ENCODE measurements at places on chromosomes 1 and 21. TPM values are rescaled to one million over a fixed set of nuclear protein-coding genes. Genes with fewer than 3 reads are reported as not detected.

GRCh38 chr1:210239349-210240111, 6.9 kb downstream of the SERTAD4 start:
- DNase-seq, result peak; percentile 42

The SLAMF9 gene
- total RNA-seq, result not detected

- peak; percentile 62 for DNase-seq
Measured at GRCh38 chr1:168112673-168113305, 23.9 kb downstream of the GPR161 start.

The OR2T11 gene
- not detected for total RNA-seq

DNA sequence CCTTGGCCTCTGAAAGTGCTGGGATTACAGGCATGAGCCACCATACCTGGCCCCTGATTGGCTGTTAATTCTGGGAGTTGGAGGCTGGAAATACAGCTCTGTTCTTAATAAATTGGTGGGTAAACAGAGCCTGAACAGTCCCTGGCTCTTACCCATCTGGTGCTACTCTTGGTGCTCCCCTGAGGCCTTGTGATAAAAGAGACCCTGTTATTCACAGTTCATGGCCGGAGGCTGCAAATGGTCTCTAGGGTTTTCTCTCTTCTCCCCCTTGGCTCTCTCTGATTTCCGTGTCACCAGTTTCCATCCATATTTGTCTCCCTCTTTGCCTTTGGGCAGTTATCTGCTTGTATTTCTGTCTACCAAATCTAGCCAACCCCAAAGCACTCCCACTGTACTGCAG, 17.2 kb downstream of the NFASC start:
- DNase-seq, result no peak

The OR2T3 gene
- not detected for total RNA-seq

DNA sequence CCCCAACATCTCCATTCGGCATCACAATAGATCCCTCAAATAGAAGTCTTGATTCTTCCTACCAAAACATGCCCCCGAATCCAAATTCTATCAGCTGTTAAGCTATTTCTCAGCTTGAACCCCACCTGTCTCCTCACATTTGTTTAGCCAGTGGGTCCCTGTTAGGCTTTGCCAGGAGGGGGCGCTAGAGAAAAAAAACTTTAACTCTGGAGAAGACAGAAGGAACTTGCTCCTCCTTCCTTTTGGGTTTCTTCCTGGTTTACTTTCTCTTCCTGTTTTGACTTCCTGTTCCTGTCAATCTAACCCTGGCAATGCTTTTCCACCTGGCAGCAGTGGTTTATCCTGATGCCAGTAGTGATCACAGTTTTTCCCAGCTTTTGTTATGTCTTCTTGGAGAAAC, 95.6 kb upstream of the KCNK1 start:
- DNase-seq, result peak; percentile 6

DNA sequence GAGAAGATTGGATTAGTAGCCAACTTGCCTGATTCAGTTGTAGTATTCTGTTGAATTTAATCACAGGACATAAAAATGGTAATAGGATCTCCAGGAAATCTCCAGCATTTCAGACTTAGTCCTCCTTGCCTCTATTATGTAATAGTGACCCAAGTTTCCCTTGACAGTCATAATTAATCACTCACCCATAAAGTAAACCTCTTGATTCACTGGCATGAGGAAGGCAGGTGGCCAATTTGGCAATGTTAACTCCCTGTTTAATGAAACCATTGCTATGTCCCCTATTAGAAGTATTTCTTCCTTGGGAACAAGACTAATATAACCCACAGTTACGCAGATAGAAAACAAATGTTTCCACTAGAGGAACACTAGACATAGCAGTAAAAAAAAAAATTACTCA, 604.8 kb upstream of the CXADR start:
- peak; percentile 83 for DNase-seq

The CHODL gene
- 0.14 TPM for total RNA-seq

DNA sequence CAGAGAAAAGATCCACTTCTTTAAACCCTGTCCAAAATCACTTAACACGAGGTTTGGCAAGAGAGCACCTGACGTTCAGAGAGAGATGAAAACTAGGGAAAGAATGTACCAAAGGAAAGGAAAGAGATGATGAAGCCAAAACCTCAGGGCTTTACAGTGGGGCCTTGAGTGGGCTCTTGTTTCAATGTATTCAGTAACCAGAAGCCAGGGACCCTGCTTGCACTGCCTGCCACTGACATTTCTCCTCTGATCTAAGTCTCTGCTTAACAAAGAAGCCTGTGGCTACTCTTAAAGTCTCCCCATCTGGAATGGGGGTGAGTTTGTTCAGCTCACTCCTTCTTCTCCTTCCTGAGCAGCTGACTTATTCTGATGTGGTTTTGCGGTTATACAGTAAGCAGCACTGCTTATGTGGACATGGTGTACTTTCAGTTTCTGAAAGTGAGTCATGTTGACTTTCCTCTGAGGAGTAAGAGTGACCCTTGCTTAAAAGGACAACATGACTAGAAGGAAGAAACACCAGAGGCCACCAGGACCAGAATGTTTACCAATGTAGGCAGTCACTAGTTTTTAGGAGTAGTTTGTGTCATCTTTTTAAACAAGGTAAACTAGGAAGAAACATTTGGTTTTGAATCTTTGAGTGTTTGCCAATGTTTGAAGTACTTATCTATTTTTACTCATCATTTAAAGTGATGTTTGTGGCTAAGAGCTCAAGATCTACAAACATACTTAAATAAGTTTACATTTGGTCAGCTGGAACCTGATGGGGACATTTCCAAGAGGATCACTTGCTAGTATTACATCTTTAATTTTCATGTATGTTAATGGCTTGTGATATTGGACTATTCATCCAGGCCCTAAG, 87.4 kb downstream of the FASLG start:
- peak; percentile 99 for DNase-seq

The DBT gene
- total RNA-seq, result 3.6 TPM

DNA sequence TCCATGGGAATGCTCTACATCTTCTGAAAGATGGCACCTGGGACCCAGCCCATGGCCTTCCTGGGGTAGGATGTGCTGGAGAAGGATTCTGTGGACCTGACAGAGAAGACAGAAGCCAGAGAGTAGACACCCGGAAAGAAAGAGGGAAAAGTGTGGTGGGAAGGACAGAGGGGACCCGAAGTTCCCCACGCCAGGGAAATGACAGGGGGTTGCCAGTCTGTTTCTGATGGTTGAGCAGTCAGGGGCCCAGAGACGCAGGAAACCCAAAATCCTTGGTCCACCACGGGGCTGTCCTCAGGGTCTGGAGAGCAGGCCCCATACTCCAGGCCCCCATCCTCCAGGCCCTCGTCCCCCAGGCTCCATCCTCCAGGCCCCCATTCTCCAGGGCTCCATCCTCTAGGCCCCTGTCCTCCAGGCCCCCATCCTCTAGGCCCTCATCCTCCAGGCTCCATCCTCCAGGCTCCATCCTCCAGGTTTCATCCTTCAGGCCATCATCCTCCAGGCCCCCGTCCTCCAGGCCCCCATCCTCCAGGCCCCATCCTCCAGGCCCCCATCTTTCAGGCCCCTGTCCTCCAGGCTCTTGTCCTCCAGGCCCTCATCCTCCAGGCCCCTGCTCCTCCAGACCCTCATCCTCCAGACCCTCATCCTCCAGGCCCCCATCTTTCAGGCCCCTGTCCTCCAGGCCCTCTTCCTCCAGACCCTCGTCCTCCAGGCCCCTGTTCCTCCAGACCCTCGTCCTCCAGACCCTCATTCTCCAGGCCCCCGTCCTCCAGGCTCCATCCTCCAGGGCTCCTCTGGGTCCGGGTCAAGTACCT, 1.0 kb upstream of the TFF2 start:
- no peak for DNase-seq

GRCh38 chr1:71881611-71882010, 400.7 kb downstream of the NEGR1 start:
- DNase-seq, result no peak

GRCh38 chr1:4657244-4657789, 2.9 kb downstream of the AJAP1 start:
- no peak for DNase-seq

The OR6K3 gene
- total RNA-seq, result not detected

The HLX gene
- 0.63 TPM for total RNA-seq

DNA sequence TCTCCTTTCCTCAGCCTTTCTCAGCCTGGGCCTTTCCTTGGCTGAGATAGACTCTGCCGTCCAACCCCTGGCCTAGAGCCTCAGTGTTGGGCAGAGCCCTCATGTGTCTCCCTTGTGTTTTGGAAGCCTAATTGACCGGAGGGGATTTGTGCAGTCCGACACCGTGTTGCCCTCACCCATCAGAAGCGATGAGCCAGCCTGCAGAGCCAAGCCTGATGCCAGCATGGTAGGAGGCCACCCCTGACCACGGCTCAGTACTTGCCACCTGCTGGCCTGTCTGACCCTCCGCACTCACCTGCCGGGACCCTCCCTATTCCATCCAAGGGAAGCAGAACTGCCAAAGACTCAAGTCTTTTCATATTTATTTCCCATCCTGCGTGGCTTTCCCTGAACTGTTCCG, 9.3 kb upstream of the SFN start:
- DNase-seq, result no peak

The CCDC190 gene
- not detected for total RNA-seq

The EXTL1 gene
- total RNA-seq, result 0.07 TPM

- DNase-seq, result no peak
Measured at GRCh38 chr1:57013522-57013921, 47.7 kb upstream of the C8B start.

DNA sequence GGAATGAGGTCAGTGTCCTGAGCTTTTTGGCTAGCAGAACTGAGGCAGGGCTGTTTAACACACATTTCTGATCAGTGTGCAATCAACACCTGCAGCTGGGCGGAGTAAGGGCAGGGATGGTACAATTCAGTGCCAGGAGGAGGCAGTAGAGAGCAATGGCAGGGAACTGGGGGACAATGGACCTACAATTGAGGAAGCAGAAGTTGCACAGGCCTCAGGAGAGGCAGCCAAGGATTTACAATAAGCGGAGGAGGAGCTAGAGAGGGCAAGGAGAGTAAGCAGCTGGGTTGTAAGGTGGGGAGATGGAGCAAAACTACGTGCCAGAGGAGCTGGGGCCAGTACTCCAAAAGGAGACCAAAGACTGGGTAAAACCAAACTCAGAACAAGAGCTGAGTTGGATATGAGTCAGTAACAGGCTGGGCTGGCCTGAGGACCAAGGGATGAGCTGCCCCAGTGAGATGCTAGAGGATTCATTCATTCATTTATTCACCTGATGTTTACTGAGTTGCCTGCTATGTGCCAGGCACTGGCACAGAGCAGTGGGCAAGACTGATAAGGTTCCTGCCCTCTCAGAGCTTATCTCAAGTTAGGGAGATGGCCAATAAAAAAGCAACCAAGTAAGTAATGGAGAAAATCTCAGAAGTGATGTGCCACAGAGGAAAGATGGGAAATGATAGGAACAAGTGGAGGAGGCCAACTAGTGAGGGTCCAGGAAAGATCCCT, 10.4 kb upstream of the GALE start:
- no peak for DNase-seq

- no peak for DNase-seq
Measured at GRCh38 chr1:92768296-92768695, 16.6 kb downstream of the EVI5 start.

DNA sequence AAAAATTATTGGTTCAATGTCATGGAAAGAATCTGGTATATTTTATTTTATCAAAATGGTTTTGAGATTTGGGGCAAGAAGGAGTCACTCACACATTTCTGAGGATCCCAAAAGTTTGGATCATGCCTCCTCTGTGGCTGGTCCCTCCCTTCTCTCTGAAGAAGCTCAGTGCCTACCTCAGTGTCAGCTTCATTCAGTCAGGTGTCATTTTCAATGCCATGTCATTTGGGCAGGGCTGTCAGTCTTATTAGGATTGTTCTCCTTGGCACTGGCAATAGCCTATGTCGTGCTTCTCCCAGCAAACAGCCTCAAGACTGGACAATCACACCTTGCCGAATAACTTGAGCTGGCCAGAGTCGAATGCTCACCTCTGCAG, 264.5 kb upstream of the CAMK1G start:
- DNase-seq, result no peak

All from epithelial cell of proximal tubule (primary cell).